ENCODE measurements at places on chromosomes 1 and 21. TPM values are rescaled to one million over a fixed set of nuclear protein-coding genes. Genes with fewer than 3 reads are reported as not detected.
A peak's percentile ranks its signal among the peaks of the same experiment; 100 is the strongest.

KRTAP21-3 gene
- total RNA-seq = not detected

GRCh38 chr1:162285149-162285561 lies 91.5 kb downstream of the SPATA46 start:
- no peaks in the 10 kb centered on the region for H3K4me1 ChIP-seq
- H3K4me3 ChIP-seq = no peak overlapping the region
- peaks cover 18% of the 10 kb centered on the region for H3K27me3 ChIP-seq
- H3K36me3 ChIP-seq = no peaks in the 10 kb centered on the region
- no peak overlapping the region for H3K27ac ChIP-seq

DNA sequence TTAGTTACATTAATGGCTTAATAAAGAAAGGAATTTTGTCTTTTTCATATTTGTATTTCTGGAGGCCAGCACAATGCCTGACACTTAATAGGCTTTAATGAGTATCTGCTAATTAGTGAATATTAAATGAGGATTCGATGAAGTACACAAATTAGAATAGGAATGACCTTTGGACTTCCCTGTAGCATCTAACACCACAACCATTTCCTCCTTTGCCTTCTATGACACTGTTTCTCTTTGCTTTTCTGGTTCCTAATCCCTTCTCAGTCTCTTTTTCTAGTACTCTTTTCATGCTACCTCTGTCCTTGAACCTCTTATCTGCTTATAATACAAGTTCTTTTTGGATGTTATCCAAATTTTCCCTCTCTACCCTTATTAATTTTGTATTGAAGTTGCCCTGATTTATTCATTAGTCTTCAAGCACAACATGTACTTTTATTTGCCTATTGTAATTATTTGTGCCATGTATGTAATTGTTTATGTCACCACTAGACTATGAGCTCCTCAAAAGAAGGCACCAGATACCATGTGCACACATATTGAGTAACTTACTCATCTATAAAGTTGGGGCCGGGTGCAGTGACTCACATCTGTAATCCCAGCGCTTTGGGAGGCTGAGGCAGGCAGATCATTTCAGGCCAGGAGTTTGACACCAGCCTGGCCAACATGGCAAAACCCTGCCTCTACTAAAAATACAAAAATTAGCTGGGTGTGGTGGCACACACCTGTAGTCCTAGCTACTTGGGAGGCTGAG lies 23.8 kb downstream of the RPS27 start:
- peak; percentile 20 for DNase-seq
- no peak overlapping the region for H3K4me3 ChIP-seq
- H3K36me3 ChIP-seq = no peaks in the 10 kb centered on the region
- H3K27me3 ChIP-seq = no peaks in the 10 kb centered on the region

GRCh38 chr1:74971982-74972381 lies 162.2 kb upstream of the LHX8 start:
- no peaks in the 10 kb centered on the region for H3K36me3 ChIP-seq
- no peak overlapping the region for H3K4me3 ChIP-seq
- no peaks in the 10 kb centered on the region for H3K4me1 ChIP-seq

DNA sequence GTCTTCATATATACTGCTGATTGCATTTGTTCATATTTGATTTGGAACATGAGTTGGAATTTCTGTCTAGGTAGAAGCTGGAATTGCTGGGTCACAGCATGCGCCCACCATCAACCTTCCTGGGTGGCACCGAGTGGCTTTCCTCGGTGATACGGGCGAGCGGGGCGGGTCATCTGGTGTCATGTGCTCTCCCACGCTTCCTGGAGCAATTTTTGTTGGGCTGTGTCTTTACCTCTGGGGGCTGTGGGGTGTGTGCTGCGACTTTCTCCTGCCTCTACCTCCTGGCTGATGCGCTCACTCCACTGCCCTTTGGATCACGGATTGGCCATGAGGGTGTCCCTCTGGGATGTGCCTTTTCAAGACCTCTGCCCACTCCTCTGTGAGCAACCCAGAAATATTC lies 108.7 kb upstream of the COL6A1 start:
- no peak for DNase-seq
- H3K27ac ChIP-seq = no peak overlapping the region
- no peaks in the 10 kb centered on the region for H3K4me1 ChIP-seq
- H3K4me3 ChIP-seq = no peak overlapping the region

DNA sequence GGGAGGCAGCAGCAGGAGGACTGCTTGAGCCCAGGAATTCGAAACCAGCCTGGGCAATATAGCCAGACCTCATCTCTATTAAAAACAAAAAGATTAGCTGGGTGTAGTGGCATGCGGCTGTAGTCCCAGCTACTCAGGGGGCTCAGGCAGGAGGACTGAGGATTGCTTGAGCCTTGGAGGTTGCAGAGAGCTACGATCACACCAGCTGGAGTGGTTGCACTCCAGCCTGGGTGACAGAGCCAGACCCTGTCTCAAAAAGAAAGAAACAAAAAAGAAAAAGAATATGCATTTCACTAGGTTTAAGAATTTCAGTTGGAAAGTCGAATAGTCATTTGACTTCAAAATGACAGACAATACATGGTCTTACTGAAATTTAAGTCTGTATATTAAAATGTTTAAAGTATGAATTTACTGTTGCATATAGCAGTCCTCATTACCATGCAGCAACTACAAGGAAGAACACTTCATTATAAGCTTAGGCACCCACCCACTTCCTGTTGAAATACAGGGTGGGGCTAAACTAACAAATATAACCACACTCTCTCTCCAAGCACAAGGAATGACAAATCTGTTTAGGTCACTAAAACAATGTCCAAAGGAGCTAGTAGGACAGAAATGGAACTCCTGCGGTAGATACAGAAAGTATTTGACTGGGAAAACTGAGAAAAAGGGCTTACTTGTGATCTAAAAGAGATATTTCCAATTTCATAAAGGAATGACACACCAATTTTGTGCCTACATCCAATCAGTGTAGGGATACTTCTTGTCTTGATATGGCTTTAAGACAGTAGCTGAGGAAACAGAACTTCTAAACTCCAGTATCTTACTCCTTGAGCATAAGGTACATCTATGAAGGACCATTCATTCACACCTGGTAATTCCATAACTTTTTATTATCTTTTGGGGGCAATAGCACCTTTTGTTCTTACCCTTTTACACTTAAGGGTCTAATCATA lies 44.1 kb downstream of the GPR3 start:
- peaks cover 10% of the 10 kb centered on the region for H3K36me3 ChIP-seq
- peaks cover 73% of the 10 kb centered on the region for H3K4me1 ChIP-seq
- H3K27ac ChIP-seq = peak overlapping the region; percentile 82
- no peak for DNase-seq

GRCh38 chr1:247291833-247292561 lies 36.1 kb downstream of the VN1R5 start:
- H3K4me1 ChIP-seq = no peaks in the 10 kb centered on the region
- DNase-seq = no peak
- H3K4me3 ChIP-seq = no peak overlapping the region
- H3K27ac ChIP-seq = no peak overlapping the region
- no peaks in the 10 kb centered on the region for H3K27me3 ChIP-seq

GRCh38 chr1:118960567-118961136 lies 27.5 kb downstream of the TBX15 start:
- DNase-seq = no peak
- H3K36me3 ChIP-seq = no peaks in the 10 kb centered on the region
- H3K27ac ChIP-seq = no peak overlapping the region
- peaks cover 11% of the 10 kb centered on the region for H3K27me3 ChIP-seq
- no peak overlapping the region for H3K4me3 ChIP-seq
- H3K4me1 ChIP-seq = no peaks in the 10 kb centered on the region

LIPI gene
- not detected for total RNA-seq

DNA sequence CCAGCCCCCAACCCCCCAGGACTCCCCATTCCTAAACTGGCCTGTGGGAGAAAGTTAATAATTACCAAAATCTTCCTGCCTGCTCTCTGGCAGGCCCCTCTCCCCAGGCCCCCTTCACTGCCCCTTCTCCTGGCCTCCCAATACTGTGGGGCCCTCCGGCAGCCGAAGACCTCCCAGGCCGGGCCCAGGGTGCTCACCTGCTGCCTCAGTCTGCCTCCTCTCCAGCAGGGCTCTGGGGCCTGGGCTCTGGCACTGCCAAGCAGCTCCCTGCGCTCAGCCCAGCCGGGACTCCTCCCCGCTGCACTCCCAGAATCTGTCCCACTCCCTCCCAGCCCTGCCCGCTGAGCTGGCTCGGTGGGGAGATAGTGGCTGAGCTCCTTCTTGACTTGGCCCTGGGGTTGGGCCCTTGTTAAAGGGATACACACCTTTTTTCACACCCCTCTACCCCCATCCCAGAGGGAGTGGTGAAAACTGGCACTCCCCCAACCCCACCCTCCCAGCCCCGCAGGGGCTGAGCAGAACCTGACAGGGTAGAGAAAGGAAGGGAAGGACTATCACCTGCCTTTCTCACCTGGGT lies at the start of gene S100A16:
TSS of gene S100A16 (minus strand) at position 383 of the 577 bp plus-strand sequence. CDS start 4,986 bp downstream, outside the sequence.
- no peak within 1 kb of the TSS for H3K4me3 ChIP-seq
- H3K27ac ChIP-seq = no peak within 1 kb of the TSS
- H3K27me3 ChIP-seq = no peaks in the 10 kb centered on the region
- H3K4me1 ChIP-seq = no peaks in the 10 kb centered on the region

CLCA2 gene
- total RNA-seq = not detected

CLDN14 gene
- total RNA-seq = not detected

CELA3A gene
- total RNA-seq = not detected

SHE gene
- total RNA-seq = not detected

CSDE1 gene
- total RNA-seq = 464 TPM

GRCh38 chr1:192654120-192654519 lies 18.2 kb downstream of the RGS13 start:
- H3K4me3 ChIP-seq = no peak overlapping the region
- H3K4me1 ChIP-seq = peaks cover 11% of the 10 kb centered on the region
- no peak for DNase-seq
- no peaks in the 10 kb centered on the region for H3K36me3 ChIP-seq
- H3K27ac ChIP-seq = no peak overlapping the region

PLA2G2C gene
- 0.43 TPM for total RNA-seq

GRCh38 chr21:43280949-43281633 lies 112.3 kb downstream of the CRYAA start:
- H3K27me3 ChIP-seq = peaks cover 9% of the 10 kb centered on the region
- H3K4me3 ChIP-seq = no peak overlapping the region
- H3K36me3 ChIP-seq = no peaks in the 10 kb centered on the region
- no peak for DNase-seq
- H3K4me1 ChIP-seq = no peaks in the 10 kb centered on the region
- H3K27ac ChIP-seq = no peak overlapping the region

DNA sequence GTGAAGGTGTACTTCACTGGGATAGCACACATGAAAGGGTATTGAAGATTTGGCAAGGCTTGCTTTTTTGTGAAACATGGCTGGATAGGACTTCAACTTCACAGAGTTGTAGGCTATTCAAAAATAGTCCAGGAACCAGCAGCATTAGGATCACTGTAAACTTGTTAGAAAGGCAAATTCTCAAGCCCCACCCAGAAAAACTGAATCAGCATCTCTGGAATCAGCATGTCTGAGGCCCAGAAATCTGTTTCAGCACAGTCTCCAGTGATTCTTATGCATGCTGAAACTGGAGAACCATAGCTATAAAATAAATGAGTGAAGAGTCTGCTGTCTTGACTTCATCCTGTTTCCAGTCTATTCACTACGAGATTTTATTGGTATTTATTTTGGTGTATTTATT lies 8.1 kb upstream of the KRTAP21-3 start:
- DNase-seq = no peak
- H3K36me3 ChIP-seq = no peaks in the 10 kb centered on the region
- no peaks in the 10 kb centered on the region for H3K4me1 ChIP-seq
- peaks cover 6% of the 10 kb centered on the region for H3K27me3 ChIP-seq

PALMD gene
- total RNA-seq = not detected

UAP1 gene
- 28.9 TPM for total RNA-seq

- no peaks in the 10 kb centered on the region for H3K27me3 ChIP-seq
- no peaks in the 10 kb centered on the region for H3K36me3 ChIP-seq
- no peak for DNase-seq
- no peaks in the 10 kb centered on the region for H3K4me1 ChIP-seq
- H3K27ac ChIP-seq = no peak overlapping the region
Measured at GRCh38 chr1:7533006-7533405, 238.1 kb upstream of the VAMP3 start.

GRCh38 chr1:20105856-20106255 lies 13.5 kb downstream of the PLA2G2D start:
- no peaks in the 10 kb centered on the region for H3K36me3 ChIP-seq
- H3K4me1 ChIP-seq = peaks cover 2% of the 10 kb centered on the region
- no peak overlapping the region for H3K27ac ChIP-seq
- peaks cover 2% of the 10 kb centered on the region for H3K27me3 ChIP-seq

DNA sequence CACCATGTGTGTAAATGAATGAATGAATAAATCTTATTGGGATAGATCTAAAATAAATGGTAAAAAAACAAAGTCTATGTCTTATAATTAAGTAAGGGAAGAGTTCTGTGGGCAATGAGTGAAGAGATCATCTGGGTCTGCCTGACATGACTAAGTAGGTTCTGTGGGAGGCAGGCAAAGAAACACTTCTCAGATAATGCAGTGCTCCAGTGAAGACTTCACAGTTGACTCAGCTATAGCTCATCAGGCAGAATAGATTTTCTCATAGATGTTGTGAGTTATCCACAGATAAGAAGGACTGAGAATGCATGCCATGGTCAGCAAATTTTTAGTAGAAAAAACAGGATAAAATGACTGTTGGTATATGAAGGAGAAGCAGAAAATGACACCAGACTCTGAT lies 12.4 kb downstream of the KRTAP22-2 start:
- H3K27ac ChIP-seq = no peak overlapping the region
- DNase-seq = no peak
- H3K4me1 ChIP-seq = no peaks in the 10 kb centered on the region
- no peaks in the 10 kb centered on the region for H3K36me3 ChIP-seq

DNA sequence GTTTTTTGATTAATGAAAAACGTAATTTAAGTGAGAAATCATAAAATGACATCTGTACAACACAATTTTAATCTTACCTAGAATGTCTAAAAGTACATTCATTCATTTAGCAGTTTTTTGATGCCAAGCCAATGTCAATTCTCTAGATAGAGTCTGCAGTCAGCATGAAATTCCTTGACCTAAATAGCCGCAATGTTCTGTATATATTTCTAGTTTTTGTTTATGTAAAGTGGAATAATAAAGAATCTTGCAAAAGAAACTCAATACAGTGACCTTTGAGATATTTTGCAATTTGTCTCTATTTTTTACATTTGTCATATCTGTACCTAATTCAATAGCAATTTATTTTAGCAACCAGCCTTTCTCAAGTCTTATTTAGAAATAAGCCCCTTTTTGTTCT lies 176.0 kb downstream of the ATP6V1G3 start:
- no peak for DNase-seq
- H3K4me1 ChIP-seq = peaks cover 12% of the 10 kb centered on the region
- no peaks in the 10 kb centered on the region for H3K27me3 ChIP-seq

DNA sequence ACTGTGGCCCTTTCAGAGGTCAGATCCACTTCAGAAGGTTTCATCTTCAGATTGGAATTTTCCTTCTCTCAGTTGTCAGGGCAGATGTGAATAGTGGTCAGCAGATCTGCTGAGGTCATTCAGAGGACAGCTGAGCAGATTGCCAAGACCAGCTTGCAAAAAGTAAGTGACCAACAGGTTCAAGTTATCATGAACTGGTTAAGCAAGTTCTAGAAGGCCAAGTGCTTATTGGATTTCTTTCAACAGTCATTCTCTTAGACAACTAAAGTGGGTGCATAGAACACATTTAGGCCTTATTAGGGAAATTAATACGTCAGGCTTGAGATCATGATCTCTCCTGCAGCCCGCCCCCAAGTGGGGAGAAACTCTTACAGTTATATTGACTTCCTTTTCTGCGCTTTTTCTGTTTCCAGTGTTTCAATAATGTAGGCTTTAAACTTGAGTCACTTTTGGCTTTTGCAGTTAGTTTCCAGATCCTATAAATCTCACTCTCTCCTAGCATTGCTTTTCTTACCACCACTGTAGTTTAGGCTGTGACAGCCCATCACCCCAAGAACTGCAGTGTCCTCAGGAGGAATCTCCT lies 96.4 kb downstream of the C1orf21 start:
- H3K4me1 ChIP-seq = no peaks in the 10 kb centered on the region
- H3K27me3 ChIP-seq = peaks cover 2% of the 10 kb centered on the region
- H3K4me3 ChIP-seq = no peak overlapping the region
- no peak for DNase-seq
- H3K27ac ChIP-seq = no peak overlapping the region

All from activated CD4-positive, alpha-beta memory T cell treated with anti-CD3 and anti-CD28 coated beads for 36 hours (primary cell).